ENCODE measurements at places on chromosomes 2 and 18.

- DNase-seq = no peak
These were observed 30.0 kb upstream of the OTOF start for GRCh38 chr2:26507932-26508331.

- no peak for DNase-seq
These were observed 200.1 kb downstream of the BCL11A start for GRCh38 chr2:60353406-60353800.

- no peak for DNase-seq
These were observed 42.9 kb upstream of the MYO1B start for GRCh38 chr2:191202209-191202721.

DNA sequence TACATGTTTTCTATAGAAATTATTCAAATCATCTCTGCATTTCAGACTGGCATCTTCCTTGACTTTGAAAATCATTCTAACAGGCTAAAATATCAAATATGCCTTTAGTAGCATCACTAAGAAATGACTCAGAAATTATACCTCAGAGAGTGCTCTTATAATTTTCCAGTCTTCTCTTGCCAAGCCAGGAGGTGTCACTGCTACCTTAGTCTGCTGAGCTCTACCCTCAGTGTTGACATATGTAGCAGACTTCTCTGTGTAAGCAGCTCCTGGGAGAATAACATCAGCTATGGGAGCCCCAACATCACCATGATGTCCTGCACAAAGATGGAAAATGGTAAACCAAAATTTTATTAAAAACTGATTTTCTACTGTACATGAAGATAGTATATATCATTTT lies 31.6 kb downstream of the NDUFS1 start:
- no peak for DNase-seq

- DNase-seq = no peak
These were observed 963 bp upstream of the MRPL44 start for GRCh38 chr2:223956300-223956699.

GRCh38 chr2:230129343-230129742 lies 60.6 kb upstream of the SLC16A14 start:
- DNase-seq = peak; percentile 4

DNA sequence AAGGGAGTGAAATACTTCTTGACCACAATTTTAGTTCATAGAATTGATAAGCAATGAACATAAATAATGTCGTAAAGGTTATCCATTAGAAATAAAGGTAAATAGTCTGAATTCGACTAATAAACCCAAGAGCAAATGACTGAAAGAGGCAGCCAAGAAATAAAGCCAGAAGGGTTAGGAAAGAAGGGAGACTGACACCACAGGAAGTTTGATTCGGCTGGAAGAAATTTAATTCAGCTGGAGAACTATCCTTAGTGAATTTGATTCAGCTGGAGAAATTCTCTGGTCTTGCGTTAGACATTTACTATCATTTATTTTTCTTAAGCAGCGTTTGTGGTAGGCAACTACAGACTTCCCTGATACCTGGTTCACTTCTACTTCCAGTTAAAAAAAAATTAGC lies 429.6 kb downstream of the PID1 start:
- no peak for DNase-seq

DNA sequence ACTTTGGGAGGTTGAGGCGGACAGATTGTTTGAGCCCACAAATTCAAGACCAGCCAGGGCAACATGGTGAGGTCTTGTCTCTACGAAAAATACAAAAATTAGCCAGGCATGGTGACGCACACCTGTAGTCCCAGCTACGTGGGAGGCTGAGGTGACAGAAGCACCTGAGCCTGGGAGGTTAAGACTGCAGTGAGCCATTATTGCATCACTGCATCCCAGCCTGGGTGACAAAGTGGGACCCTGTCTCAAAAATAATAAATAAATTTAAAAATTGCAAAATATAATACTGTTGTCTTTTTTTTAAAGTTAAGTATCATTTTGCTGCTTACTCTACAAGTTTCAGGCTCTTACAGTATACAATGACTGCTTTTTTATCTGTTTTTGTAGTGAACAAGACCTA lies 4.0 kb upstream of the ANKRD12 start:
- DNase-seq = no peak

GRCh38 chr18:64287926-64288325 lies 139.0 kb upstream of the LINC00305 start:
- DNase-seq = no peak

- no peak for DNase-seq
These were observed 197.9 kb downstream of the SH3BP4 start for GRCh38 chr2:235149736-235150135.

DNA sequence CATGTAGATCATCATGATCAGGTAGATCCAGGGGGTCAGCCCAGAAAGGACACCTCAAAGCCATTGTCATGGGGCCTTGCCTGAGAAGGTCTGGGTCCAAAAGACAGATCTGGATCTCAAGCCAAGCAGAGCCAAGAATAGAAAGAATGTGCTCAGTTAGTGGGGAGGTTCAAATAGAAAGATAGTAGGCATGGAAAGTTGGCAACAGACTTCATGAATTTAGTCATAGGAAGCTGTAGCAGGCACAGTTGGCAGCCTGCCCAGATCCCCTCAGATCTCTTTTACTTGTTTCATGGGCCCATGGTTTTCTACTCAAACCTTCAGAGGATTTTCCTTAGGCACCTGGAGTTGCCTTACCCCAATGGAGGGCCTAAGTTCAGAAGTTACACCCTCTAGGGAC lies 767.0 kb downstream of the SLC4A3 start:
- DNase-seq = peak; percentile 67

- DNase-seq = no peak
These were observed 206.9 kb downstream of the ARL4C start for GRCh38 chr2:234289834-234290590.

GRCh38 chr2:190860985-190861680 lies 19.5 kb upstream of the GLS start:
- no peak for DNase-seq

DNA sequence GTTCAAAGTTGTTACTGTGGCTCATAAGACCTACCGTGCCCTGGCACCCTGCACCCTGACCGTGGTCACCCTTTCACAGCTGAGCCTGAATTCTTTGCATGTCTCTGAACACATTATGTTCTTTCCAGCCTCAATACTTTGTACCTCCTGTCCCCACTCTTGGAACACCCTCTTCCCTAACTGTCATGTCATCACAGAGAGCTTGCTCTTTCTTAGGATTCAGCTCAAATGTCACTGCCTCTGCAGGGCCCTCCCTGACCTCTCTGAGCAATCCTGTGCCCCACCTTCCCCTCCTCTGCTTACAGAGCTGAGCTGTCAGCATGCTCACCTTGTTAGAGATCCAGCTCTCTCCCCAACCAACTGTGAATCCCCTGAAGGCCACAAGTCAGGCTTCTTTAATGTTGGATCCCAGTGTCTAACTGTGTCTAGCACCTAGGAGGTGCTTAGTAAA lies 15.0 kb downstream of the PRKAG3 start:
- no peak for DNase-seq

- DNase-seq = no peak
These were observed 125.9 kb downstream of the ACOXL start for GRCh38 chr2:110858135-110858725.

DNA sequence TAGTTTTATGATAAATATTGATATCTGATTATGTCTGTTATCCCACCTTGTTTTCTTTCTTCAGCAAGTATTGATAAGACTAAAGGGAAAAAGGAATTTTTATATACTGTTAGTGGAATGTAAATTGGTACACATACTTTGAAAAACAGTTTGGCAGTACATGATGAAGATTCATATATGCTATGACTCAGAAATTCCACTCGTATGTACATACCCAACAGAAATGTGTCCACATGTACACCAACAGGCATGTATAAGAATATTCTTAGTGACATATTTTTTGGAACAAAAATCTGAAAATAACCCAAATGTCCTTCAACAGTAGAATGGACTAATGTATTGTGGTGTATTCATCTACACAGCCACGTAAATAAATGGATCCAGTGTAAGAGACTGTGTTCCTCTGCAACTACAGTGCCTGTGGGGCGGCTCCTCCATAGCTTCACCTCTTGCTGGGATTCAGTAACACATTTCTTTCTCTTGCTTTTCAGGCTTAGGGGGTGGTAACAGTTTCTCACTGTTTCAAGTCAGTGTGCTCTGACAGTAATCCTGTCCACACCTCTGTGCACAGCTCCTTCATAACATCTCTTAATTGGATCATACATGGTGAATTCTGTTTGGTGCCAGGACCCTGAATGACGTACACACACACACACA lies 35.5 kb upstream of the ALMS1 start:
- no peak for DNase-seq

DNA sequence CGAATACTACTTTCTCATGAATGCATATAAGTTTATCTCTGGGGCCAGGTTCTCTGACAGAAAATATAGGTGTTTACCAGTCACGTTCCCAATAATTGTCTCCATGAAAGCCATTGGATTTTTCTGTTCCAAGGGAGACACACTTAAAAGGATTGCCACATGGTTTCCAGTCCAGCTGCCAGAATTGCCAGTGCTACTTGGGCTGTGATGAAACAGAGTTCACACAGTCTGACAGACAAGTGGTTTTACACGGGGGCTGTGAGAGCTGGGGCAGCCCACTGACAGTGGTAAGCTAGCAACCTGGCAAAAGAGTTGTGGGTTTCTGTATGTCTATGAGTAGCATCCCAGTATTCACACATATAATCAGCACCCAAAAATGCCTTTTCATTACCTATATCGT lies 27.7 kb upstream of the ATRAID start:
- no peak for DNase-seq

GRCh38 chr2:42486145-42486906 lies 7.5 kb downstream of the KCNG3 start:
- DNase-seq = no peak

DNA sequence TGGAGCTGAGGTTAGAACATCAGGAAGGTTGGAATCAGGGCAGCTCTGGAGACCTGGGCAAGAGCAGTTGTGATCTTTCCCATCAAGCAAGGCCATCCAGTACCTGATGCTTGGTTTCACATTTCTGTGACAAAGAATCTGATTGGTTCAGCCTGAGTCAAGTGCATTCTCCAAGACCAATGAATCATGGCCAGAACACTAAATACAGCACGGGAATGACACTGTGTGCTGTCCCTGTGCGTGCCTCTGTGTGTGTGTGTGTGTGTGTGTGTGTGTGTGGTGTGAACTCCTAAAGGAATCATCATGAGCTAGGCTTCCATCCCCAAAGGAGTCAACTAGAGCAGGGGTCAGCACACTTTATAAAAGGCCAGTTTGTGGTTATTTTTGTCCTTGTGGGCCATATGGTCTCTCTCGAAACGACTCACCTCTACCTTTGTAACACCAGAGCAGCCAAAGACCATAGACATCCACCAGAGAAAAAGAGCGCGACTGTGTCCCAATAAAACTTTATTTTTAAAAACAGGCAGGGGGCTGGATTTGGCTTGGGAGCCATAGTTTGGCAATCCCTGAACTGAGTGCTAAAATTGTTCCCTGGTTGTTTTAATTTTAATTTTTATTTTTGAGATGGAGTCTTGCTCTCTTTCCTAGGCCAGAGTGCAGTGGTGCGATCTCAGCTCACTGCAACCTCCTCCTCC lies 99.7 kb downstream of the INHBB start:
- DNase-seq = no peak

DNA sequence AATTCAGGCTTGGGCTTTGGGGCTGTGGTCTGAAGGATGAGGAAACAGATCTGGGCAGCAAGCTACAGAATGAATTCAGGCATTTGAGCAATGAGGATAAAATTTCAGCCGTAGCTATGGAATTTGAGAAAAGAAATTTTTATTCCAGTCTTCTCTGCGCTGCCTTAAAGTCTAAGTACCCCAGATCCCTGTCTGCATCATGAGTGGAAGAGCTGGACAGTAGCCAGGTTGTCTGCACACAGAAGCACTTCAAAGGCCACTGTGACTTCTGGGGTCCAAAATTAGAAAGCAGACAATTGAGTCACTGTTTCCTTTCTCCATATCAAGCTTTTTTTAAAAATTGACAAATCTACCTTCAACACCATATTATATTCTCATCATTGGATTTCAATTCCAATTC lies 787.6 kb upstream of the GCFC2 start:
- no peak for DNase-seq

DNA sequence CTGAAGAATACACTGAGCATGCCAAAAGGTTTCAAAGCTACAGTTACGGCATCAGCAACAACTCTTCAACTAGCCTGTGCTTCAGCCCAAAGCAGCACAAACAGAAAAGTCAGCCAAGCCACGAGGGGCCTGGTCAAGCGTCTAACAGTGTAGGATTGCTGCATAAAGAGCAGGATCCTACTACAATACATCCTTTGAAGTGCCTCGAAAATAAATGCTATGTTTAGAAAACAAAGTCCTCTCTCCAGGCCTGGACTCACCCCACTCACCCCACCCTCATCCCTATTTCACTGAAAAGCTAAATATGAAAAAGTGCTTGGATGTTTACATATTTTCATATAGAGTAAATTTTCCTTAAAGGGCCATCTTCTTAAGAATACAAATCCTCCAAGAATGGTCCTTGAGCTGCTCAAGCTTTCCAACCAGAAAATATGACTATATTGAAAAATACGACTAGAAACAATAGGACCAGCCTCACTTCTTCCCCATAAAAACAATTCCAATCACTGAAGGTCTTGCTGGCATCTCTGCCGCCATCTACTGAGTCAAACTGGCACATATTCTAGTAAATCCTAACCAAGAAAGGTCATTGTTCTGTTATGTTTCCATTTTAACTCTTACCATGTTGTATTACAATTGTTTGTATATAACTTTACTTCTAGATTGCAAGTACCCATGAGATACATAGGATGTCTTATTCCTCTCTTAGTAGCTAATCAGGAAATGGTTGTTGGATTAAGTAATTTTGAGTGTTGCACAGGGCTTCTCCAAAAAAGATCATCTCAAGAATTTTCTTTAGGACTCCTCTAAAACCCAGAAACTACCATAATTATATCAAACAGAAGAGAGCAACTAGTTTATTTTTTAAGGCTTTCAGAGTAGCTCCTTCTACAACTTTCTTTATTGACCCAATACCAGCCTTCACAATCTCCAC lies 63.6 kb downstream of the CLHC1 start:
- DNase-seq = peak; percentile 57

GRCh38 chr2:166671235-166671634 lies 177.2 kb upstream of the SCN7A start:
- no peak for DNase-seq

DNA sequence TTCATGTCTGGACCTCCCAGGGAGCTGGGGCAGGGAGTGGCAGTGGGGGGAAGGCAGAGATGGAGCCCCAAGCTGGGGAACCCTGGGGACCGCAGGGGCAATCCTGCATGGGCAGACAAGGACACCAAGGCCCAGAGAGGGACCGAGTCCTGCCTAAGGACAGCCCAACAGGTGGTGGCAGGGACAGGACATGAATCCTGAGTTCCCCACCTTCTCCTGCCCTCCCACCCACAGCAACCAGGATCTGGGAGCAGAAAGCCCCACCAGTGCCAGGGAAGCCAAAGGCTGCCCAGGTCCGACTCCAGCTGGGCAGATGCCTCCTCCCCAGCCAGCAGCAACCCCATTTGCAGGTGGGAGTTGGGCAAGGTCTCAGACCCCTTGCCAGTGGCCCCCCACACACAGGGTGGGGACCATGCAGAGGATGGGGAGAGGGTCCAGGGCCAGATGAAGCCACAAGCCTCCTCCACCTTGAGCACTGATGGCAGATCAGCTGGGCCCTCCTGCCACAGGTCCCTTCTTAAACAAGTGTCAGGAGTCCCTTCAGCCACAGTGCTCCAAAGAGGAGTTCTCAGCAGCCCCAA lies 6.3 kb downstream of the ADRA2B start:
- DNase-seq = no peak

- DNase-seq = peak; percentile 39
These were observed 31.7 kb downstream of the ONECUT2 start for GRCh38 chr18:57466745-57467409.

- DNase-seq = no peak
These were observed at the start of gene TMEM237 for GRCh38 chr2:201643216-201643890. Gene TMEM237, minus strand, starts transcription at chr2:201643503. Its CDS starts 103 bp downstream, at chr2:201643400.

Measured in DMS 273 treated with DMSO at 0.1 percent for 48 hours (cell line).